H1 (cell line): ENCODE measurements at places on chromosomes 7 and 10. TPM values are rescaled to one million over a fixed set of nuclear protein-coding genes. Genes with fewer than 3 reads are reported as not detected.

GRCh38 chr7:27182861-27183681 is 2.0 kb downstream of the HOXA11 start:
- DNase-seq = peak; percentile 63
- no peak overlapping the region for H3K27ac ChIP-seq
- H3K36me3 ChIP-seq = peaks cover 5% of the 10 kb centered on the region; the same call in 1 of the 2 replicates
- 0 out of 2 replicates have a peak overlapping the region, but pooled peaks have one; percentile 27 for H3K4me3 ChIP-seq
- H3K27me3 ChIP-seq = peaks cover 100% of the 10 kb centered on the region

DNA sequence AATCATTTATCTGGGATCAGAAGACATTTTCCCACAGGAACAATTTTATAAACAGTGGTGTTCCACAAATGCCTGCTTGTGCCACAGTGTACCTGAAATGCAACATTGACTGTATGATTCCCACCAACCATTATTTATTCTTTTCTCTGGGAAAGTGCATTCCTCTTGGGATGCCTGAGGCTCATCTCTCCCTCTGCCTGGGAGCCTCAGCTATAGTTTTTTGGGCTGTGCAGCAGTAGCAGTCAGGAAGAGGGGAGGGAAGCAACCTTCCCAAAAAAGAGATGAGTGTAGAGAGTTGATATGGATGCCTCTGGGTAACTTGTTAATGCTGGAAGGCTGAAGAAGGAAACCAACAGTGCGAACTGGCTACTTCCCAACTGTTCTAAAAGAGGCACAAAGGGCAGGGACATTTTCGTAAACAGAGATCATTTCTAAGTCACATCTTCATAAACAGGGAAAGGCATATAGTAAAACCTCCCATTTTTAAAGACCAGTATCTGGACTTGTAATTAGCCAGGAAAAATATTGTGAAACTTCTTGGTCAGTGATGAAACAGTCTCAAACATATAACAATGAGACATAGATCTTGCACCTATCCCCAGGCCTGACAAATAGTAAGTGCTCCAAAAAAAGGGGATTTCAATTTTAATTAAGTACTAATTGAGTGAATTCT is 1.4 kb upstream of the CALD1 start:
- peaks cover 7% of the 10 kb centered on the region for H3K4me1 ChIP-seq
- no peaks in the 10 kb centered on the region for H3K36me3 ChIP-seq
- no peaks in the 10 kb centered on the region for H3K27me3 ChIP-seq
- no peak overlapping the region for H3K4me3 ChIP-seq

DNA sequence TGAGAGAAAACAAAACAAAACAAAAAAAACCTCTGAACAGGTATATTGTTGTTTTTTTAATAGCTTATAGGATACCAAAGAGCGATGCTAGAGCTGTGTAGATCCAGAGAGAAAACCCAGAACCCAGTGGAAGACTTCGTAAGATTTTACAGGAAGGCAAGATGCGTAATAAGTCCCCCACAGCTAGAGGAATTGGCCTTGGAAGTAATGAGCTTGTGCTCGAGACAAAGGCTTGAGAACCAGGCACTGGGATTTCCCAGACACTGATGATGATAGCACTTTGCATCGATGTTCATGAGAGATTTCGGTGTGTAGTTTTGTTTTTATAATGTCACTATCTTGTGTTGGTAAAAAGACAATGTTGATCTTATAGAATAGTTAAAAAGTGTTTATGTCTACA is 821.5 kb upstream of the IGFBP3 start:
- H3K36me3 ChIP-seq = no peaks in the 10 kb centered on the region
- 0 out of 2 replicates have a peak, but pooled peaks cover 2% of the 10 kb centered on the region for H3K4me1 ChIP-seq
- DNase-seq = no peak
- H3K27me3 ChIP-seq = no peaks in the 10 kb centered on the region
- H3K4me3 ChIP-seq = no peak overlapping the region

The OR6B1 gene
- not detected in 2 replicates for total RNA-seq

The TFPI2 gene
- total RNA-seq = 8.9 and 10.9 TPM in 2 replicates

The CFAP46 gene
- total RNA-seq = 3.1 and 4.8 TPM in 2 replicates

The HKDC1 gene
- total RNA-seq = 0.11 and 0.78 TPM in 2 replicates

The RINT1 gene
- 18.6 and 21.8 TPM in 2 replicates for total RNA-seq
